Endothelial cell (in vitro differentiated cells): ENCODE measurements at places on chromosomes 12 and 14.
A peak's percentile ranks its signal among the peaks of the same experiment; 100 is the strongest.

- no peak for DNase-seq
These were observed 131.8 kb downstream of the KITLG start for GRCh38 chr12:88448337-88448915.

GRCh38 chr14:64937171-64937820 lies 5.2 kb downstream of the GPX2 start:
- DNase-seq = no peak

DNA sequence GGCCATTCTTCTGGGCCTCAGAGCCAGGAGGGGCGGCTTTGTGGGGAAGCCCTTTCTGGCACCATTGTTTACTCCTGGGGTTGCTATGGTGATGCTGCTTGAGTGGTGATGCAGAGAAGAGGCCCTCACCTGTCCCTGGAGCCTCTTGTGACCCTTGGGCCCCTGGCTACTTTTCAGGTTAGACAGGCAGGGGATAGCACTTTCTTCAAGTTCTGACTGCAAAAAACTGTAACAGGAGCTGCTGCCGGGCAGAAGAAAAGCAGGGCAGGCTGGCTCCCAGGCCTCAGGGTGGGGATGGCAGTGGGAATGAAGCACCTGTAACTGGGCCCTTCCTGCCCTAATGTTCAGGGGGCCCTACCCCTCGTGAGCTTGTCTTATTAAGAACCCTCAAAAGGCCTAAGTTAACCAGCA lies at the start of gene TEX52:
TSS of gene TEX52 (minus strand) at position 19 of the 411 bp plus-strand sequence. CDS start at position 6, 13 bp downstream.
- no peak for DNase-seq

- no peak for DNase-seq
These were observed 120.8 kb downstream of the SAMD4A start for GRCh38 chr14:54687750-54688119.

DNA sequence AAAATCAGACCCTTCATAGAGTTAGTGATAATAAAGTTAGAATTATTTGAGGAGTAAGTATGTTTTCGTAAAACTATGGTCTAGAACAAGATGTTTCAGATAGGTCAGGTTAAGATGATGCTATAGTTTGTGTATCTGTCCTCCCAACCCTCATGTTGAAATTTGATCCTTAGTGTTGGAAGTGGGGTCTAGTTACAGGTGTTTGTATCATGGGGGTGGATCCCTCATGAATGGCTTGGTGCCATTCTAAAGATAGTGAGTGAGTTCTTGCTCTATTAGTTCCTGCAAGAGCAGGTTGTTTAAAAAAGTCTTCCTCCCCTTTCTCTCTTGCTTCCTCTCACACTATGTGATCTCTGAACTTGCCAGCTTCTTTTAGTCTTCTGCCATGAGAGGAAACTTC lies 707.3 kb upstream of the FOXG1 start:
- no peak for DNase-seq

DNA sequence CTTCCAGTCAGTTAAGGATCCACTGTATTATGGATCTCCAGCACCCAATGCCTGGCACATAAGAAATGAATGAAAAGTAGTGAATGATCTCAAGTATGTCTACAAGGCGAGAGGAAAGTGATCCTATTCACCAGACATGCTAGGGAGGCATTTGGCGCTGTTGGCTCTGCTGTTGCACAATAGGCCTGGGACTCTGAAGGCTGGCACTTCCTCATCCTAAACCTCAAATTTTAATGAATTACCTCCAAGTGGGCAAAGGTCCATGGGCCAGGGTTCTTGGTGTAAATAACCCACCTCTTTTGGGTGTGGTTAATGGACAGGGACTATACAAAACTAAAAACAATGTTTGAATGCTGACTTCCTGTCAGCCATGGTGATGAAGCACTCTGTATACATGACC lies 173.4 kb upstream of the PZP start:
- no peak for DNase-seq

- no peak for DNase-seq
These were observed 85.3 kb upstream of the BCL11B start for GRCh38 chr14:99357151-99357915.

GRCh38 chr14:68674538-68675232 lies 118.2 kb downstream of the ZFP36L1 start:
- no peak for DNase-seq

GRCh38 chr12:13864081-13864673 lies 117.2 kb downstream of the GRIN2B start:
- DNase-seq = peak; percentile 75

GRCh38 chr14:39859314-39859713 lies 427.1 kb upstream of the FBXO33 start:
- no peak for DNase-seq

DNA sequence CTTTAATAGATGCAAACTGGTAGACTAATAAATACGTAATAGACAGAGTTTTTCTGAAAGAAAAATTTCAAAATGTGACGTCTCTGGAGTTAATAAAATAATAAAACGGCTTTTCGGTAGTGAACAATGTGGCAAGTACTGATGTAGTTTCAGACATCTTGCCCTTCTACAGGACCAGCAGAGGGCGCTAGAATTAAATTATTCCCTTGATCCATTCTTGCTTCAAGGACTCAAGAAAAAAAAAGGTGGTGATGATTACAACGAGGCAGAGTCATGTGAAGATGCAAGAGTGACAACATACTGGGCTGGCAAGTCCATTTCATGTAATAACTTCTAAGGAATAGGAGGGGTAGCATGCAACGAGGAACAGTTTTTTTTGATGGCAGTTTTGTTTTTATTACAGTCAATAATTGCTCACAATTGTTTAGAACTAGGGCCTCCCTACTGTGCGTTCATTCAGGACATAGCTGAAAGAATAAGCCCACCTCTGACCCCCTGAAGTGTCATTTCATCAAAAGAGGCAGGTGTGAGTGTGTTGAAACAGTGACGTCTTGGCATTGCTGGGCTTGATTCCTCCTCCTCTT lies 101.0 kb upstream of the GZMB start:
- DNase-seq = peak; percentile 46

DNA sequence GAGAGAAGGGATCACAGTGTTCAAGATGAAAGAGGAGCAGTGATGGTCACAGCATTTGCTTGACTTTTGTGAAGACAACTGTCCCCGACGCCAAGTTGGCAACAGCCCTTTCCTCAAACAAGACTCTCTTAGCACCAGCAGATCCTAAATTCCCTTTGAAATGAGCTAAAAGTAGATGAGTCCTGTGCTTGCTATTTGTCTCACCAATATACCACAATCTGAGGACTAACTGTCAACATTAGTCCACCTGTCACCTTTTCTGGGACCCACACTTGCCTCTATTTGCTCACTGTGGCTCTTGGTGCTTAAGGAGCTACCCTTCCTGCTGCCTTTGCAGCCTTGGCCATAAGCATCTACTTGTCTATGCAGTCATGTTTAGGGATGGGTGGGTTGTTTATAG lies 47.4 kb upstream of the COL2A1 start:
- no peak for DNase-seq

GRCh38 chr12:105378911-105379310 lies 48.4 kb downstream of the C12orf75 start:
- DNase-seq = peak; percentile 43

DNA sequence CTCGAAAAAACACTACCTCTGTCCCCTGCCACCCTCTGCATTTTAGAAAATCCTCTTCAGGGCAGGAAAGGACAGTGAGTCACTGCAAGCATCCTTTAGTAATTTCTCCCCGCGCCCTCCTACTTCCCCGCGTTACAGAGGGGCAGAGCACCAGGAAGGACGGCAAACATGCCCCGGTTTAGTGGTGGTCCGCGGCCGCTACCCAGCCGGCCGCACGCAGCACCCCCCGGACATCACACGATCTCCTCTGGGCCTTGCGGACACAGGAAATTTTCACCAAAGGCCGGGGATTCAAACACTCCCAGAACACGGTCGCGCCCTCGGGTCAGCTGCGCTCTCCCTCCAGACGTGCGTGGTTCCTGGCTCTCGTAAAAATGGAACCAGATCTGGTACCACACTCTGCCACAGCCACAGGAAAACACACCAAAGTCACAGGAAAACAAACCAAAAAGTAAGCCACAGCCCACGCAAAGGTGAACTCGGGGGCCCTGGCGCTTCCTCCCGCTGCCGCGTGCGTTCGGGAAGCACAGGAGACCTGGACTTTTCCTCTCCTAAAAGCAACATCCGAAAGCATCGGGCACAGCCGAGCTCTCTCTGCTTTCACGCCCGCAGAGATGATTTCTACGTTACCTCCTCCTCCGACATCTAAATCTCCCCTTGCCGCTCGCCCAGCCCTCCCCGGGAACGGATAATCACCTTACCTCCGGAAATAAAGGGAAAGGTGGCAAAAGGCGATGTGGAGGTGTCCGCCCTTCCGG lies 839 bp downstream of the SLC38A1 start:
- DNase-seq = peak; percentile 26

DNA sequence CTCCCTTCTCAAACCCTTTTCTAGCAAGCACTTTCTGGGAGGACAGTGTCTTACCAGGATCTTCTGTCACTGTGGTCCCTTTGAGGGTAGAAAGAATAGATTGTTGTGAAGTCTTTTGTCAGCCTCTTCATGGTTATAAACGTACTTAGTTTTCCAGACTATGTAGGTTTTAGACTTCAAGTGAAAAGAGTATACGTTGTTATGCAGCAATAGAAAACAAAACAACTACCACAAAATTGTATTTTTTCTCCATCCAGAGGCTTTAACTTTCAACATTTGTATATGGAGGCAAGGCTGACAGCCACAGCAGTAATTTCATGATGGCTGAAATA lies 23.7 kb downstream of the PRKCH start:
- DNase-seq = no peak

DNA sequence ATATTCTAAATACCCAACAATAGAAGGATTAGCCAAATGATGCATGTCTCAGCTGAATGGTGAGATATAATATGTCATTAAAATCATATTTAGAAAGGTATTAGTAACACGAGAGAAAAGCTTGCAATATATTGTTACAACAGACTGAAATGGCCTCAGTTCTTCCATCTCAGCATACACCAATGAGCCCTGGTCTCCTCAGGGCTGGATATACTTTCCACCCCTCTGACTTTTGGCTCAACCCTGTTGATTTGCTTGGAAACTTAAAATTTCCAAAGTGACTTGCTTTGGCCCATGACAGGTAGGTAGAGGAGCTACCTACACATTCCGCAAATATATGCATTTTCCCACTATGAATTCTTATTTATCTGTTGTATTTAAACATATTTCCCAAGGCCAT lies 908.1 kb upstream of the TMEM132C start:
- DNase-seq = no peak

GRCh38 chr14:103508521-103509329 lies 13.9 kb downstream of the CKB start:
- DNase-seq = no peak

DNA sequence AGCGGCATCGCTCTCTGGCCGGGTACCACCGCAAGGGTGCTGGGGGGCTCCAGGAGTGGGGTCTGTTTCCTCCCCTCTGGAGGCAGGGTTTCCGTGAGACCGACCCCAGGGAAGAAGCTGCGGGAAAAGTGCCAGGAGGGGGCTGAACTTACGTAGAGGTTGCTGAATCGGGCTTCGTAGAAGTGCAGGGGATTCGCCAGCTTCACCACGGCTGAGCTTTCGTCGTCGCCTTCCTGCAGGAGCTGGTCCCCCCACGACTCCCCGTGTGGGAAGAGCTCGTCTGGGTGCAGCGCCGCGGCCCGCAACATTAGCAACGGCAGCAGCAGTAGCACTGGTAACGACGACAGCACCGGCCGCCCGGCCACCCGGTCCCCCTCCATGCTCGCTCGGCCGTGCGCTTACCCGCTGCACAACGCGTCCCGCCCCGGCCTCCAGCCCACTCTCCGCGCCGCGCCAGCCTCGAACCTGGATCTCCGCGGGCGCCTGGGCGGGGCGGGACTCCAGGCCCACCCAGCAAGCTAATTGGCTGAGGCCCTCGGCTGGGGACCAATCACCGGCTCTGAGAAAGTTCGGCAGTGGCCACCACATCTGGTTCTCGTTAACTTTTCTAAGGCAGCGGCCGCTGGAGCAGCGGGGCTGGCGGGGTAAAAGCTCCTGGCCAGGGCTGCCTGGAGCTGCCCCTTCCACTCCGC lies at the start of gene NID2:
TSS of gene NID2 (minus strand) at position 445 of the 692 bp plus-strand sequence. CDS start at position 380, 65 bp downstream.
- peak; percentile 84 for DNase-seq

GRCh38 chr14:103594265-103594664 lies 31.5 kb downstream of the COA8 start:
- DNase-seq = no peak

DNA sequence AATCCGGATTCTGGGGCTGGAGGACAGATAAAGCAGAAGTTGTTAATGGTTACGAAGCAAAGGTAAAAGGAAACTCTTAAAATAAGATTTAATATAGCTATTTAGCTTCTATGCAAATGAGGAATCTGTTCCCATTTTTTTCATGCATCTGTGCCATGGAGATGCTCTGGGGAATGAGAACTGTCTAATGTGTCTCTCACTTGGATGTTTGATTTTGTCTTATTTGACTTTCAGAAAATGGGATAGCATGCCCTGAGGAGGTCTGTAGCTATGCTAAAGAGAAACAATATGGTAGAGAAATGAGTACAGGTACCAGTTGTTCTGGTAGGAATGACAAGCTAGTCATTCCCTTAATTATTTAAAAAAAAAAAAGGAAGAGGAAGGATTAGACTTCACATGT lies 24.3 kb downstream of the C12orf76 start:
- no peak for DNase-seq

DNA sequence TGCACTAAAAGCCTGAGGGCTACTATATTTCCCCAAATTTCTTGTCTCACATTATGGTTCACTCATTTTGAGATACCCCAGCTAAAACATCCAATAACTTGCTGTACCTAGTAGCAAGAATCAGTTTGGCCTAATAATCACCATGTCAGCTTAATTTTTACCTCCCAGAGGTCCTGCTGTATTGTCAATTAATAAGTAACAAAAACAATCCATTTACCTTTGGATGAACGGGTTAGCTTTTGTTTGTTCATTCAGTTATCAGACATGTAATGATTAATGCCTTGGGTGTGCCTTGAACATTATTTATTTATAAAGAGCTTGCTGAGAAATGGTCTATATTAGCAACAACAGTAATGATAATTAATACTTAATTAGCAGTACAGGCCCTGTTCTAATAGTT lies 57.0 kb downstream of the MON2 start:
- no peak for DNase-seq

DNA sequence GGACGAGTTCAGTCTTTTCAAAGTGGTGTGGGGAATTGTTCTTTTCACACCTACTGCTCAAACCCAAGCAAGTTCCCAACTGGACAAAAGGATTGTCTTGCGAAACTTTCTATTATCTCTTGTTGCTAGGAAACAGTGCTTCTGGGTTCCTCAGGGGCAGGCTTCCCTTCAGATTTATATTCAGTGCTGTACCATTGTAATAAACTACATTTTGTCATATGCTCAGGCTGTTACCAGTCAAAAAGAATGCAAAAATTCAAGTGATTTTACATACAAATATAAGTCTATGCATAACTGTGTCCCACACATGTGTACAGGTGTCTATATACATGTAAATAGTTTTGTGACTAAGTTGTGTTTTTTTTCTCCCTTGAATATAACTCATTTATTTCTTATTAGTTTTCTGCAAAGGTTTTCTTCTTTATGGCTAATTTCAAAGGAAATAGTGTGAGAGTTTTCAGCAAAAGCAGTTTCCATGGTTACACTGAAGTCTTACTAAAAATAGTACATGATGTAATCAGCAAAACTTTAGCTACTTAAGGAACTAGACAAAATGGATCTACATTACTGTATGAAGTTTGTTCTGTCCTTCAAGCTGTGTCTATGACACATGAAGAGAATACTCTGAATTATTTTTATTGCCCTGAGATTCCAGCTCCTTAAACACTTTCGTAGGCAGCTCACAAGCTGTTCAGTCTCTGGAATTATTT lies 430.2 kb upstream of the TMPO start:
- DNase-seq = peak; percentile 5

GRCh38 chr12:210277-211141 lies 3.4 kb downstream of the SLC6A12 start:
- DNase-seq = no peak
